ENCODE measurements at places on chromosomes 3 and 15.

DNA sequence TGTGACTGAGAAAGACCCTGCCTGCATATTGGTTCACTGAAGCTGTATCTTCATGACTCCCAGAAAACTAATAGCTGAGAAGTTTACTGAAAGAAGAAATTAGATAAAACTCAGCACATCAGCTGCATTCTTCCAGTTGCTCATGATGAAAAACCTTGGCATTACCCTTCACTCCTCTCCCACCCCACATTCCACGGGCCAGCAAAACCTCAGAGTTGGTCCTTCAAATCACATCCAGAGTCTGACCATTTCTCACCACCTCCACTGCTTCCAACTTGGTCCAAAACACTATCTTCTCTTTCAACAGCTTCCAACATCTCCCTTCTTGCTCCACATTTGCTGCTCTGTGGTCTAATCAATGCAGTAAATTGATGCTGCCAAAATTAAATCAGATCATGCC, 97.1 kb downstream of the CD47 start:
- no peak for DNase-seq

DNA sequence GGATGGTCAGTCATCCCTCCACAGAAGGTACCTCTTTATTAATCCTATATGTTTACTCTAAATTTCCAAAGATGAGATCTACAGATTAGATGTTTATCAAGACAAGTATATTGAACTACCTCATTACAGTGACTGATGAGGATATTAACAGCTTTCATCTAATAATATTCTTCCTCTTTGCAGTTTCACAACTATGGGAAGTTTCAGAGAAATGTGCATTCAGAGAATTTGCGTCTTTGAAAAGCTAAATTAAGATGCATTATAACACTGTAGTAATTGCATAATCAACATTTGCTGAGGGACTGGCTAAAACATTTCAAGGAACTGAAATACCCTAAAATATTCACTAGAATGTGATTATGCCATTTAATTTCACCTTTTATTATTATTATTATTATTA, 46.7 kb downstream of the MCF2L2 start:
- no peak for DNase-seq

DNA sequence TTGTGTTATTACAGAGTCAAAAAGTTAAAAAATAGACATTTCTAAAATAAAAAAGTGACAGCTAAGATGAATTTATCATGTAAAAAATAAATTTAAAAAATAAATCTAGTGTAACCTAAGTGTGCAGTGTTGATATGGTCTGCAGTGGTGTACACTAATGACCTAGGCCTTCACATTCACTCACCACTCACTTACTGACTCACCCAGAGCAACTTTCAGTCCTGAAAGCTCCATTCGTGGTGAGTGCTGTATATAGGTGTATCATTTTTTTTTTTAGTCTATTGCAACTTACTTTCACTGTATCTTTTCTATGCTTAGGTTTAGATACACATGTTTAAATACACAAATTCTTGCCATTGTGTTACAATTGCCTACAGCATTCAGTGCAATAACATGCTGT, 459.4 kb upstream of the ROBO1 start:
- no peak for DNase-seq

DNA sequence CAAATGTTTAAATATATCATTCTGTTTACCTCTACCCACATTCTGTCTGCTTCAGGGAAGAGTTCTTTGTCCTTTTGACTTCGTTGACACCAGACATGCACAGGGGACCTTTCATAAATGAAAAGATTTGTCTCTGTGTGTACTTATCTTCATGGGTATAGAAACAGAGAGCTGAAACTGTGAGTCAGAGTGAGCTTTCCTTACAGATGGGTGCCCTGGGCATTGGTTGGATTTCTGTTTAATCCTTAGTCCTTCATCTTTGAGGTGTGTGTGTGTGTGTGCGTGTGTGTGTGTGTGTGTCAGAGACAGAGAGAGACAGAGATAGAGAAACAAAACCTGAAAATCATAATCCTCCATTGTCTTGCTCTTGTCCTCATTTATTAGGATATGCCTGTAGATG, 517.4 kb downstream of the TUSC7 start:
- no peak for DNase-seq

- no peak for DNase-seq
Observed at GRCh38 chr3:65878831-65879230, 159.9 kb downstream of the MAGI1 start.

GRCh38 chr15:28085489-28086174, 13.5 kb downstream of the OCA2 start:
- DNase-seq: no peak

- no peak for DNase-seq
Observed at GRCh38 chr3:139427283-139428060, 38.0 kb upstream of the COPB2 start.

DNA sequence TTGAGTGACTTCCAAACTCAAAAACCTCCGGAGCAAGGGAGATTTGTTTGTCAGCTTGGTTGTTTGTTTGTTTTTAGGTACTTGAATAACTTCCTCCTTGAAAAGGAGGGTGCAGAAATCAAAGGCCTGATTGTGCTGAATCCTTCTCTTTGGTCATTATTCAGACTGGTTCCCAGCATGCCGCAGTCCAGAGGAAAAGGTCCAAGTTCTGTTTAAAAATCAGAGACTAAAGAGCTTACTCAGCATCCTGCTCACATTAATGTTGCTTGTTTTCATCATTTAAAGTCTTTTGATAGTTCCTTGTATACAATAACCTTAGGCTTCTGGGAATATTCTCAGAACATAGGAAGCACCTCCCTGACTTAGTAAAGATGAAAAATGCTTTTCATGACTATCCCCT, 982 bp upstream of the SCG3 start:
- DNase-seq: no peak

- DNase-seq: no peak
Observed at GRCh38 chr15:34754674-34755418, at the start of gene GJD2. Gene GJD2 (minus strand): TSS chr15:34754998. CDS start chr15:34754488, 510 bp downstream.

- DNase-seq: no peak
Observed at GRCh38 chr15:83094583-83094982, 12.9 kb upstream of the TM6SF1 start.

- no peak for DNase-seq
Observed at GRCh38 chr3:186268616-186269448, 93.2 kb downstream of the DGKG start.

DNA sequence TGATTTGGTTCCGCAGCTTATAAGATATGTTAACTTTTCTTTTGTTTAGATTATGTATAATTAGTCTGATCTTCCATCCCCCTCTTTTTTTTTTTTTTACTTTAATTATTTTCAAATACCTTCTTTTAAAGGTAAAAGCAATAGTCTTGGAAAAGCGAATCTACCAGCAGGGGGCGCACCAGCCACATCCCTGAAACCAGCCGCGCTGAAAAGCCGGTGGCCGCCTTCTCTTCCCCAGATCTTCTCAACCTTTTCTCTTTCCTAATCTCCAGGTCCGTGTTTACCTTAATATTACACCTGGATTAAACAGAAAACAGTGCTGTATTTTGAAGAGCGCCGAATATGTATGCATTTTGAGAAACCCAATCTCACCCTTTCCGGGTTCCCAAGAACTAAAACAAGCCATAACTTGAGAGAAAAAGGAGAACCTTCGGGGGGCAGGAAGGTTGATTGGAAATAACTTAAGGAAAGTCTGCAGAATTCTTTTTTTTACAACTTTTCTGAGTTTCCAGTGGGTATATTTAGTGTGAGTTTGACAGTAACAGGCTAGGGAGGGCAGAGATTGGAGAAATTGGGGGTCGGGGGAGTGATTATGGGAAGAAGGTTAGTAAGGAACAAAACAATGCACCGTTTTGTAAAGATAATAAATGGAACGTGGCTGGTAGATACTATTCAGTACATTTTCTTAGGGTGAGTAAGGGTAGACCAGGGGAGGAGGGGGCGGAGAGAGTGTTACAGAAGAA, 2.0 kb upstream of the SOX2 start:
- no peak for DNase-seq

GRCh38 chr3:101500208-101500607, 12.8 kb downstream of the SENP7 start:
- no peak for DNase-seq

GRCh38 chr15:74400313-74400860, 32.9 kb upstream of the CYP11A1 start:
- peak; percentile 25 for DNase-seq

DNA sequence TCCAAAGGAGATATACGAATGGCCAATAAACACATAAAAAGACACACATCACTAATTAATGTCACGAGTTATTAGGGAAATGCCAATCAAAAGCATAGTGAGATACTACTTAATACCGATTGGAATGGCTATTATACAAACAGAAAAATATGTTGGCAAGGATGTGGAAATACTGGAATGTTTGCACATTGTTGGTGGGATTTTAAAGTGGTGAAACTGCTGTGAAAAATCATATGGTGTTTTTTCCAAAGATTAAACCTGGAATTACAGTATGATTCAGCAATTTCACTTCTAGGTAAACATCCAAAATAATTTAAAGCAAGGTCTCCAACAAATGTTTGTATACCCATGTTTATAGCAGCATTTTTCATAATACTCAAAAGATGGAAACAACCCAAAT, 765.5 kb downstream of the VGLL3 start:
- DNase-seq: no peak

- no peak for DNase-seq
Observed at GRCh38 chr15:59444980-59445545, 7.1 kb downstream of the FAM81A start.

All from CD4-positive, alpha-beta T cell treated with Interferon gamma for 1 hour (primary cell).